ENCODE measurements at places on chromosomes 2 and 18. TPM values are rescaled to one million over a fixed set of nuclear protein-coding genes. Genes with fewer than 3 reads are reported as not detected.

Gene REG1B
- not detected for total RNA-seq

Gene XRCC5
- 107 TPM for total RNA-seq

DNA sequence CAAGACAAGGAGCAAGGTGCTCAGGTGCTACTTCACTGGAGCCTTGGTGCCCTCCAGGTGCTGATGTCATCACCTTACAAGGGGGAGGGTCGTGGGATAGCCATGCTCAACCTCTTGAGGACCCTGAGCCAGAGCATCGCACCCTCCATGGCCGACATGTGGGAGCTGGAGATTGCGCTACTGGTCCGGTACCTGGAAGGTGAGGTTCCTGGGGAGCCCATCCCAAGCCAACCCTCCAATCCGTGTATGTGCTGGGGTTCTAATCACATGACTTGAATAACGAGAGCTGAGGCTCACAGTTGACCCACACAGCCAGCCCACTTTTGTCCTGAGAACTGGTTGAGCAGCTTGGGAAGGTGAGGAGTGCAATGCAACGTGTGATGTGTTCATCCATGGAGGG, 25.9 kb downstream of the MROH2A start:
- no peak for DNase-seq

DNA sequence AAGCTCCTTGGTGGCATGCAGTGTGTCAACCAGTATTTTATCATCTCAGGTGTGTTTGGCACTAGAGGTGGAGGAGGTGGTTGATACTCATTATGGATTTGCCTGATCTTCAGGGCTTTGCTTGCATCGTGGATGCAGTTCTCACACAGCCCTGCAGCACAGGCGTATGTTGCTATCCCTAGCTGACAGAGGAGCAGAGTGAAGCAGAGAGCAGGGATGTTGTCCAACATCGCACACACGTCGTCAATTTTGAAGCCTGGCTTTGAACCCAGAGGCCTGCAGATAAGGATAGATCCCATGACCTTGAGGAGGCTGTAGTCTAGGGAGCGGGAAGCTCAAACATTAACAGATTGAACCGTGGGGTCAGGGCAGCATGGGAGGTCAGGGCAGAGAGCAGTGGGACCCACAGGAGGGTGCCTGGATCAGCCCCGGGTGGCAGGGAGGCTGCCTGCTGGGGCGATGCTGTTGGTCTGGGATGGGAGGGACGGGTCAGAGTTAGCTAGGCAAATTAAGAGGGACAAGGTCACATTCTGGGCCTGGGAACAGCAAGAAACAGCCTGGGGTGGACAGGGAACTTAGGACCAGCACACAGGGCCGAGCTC, 4.2 kb downstream of the RNF144A start:
- DNase-seq: no peak

DNA sequence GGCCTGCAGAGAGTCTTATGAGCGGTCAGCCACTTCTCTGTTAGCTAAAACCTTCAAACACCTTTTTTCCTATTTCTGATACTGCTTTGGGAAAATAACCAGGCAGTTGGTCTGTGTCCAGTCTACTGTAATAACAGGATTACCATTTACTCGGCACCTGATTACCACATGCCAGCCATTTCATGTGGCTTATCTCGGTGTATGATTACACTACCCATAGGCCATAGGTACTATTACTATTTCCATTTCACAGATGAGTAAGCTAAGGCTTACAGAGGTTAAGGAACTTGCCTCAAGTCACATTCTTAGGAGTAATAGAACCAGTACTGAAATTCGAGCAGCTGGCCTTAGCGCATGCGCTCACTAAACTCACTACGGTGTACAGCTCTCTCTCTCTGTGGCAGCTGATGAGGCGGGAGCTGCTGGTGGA, 147.2 kb upstream of the L3MBTL4 start:
- no peak for DNase-seq

GRCh38 chr2:157194844-157195243, 62.7 kb upstream of the GALNT5 start:
- DNase-seq: no peak

Data from cardiac septum (tissue), 1 donor.